CD4-positive, alpha-beta T cell treated with Interleukin-6 for 4 hours (primary cell): ENCODE measurements at places on chromosomes 4 and X.

DNA sequence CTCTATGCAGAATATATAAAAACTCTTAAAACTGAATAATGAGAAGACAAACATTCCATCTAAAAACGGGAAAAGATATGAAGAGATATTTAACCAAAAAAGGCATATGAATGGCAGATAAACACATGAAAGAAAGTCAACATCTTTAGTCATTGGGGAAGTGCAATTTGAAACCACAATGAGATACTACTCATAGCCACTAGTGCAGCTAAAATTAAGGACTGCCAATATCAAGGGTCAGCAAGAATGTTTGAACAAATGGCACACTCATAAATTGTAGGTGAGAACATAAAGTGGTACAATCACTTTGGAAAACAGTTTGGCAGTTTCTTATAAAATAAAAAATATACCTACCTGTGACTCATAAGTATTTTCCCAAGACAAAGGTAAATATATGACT lies 534.9 kb upstream of the DIPK2B start:
- DNase-seq, result no peak

DNA sequence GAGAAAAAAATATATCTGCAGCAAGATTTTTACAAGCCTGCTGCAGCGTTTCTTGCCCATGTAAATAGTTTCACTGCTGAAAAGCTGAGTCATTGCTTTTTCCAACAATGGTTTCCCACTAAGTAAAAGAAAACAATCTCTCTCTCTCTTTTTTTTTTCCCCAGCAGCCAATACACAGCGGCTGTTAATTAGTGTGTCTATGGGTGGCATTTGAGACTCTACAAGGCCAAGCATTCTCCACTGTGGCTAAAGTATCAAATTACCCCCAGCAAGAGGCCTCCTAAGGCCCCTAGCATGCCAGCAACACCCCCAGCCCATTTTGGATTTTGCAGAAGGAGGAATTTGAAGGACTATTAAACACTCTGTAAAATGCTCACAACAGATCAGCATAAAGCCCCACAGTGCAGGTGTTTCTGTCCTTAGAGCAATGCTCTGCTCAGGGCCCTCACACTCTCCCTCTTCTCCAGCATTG lies 837.4 kb downstream of the TRIML1 start:
- no peak for DNase-seq

DNA sequence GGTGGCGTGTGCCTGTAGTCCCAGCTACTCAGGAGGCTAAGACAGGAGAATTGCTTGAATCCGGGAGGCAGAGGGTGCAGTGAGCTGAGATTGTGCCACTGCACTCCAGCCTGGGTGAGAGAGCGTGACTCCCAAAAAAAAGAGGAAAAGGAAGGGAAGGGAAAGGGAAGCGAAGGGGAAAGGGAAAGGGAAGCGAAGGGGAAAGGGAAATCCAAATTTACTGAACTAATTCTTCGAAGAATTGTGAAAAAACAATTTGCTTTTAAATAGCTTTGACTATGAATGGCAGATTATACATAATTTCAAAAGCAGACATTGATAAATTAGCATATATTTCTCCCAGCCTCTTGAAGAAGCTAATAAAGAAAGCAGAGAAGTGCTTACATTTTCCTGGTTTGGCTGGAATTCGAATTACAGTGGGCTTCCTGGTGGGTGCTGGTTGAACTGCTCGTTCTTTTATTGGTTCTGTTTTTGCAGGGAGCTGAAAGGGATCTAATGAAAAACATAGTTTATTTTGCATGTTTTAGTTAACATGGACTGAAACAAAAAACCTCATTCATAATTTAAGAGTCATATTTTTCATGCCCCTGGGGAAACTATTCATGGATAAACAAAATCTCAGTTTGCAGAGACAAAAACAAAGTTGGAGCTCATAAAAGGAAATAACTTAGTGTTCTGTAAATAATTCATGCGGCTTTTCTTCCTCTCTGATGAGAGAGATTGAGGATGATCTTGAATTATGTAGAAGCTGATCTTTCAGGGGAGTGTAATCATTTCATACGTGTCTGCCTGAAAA lies 66.0 kb downstream of the RPS3A start:
- DNase-seq, result no peak

DNA sequence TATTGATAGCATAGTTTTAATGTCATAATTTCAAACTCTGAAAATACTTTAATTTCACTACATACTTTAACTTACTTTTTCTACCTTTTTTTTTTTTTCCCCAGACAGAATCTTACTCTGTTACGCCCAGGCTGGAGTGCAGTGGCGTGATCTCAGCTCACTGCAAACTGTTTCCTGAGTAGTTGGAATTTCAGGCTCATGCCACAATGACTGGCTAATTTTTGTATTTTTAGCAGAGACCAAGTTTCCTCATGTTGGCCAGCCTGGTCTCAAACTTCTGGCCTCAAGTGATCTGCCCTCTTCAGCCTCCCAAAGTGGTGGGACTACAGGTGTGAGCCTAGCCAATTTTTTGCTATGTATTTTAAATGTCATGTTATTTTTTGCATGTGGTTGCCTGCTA lies 741.6 kb downstream of the TRAM1L1 start:
- no peak for DNase-seq

DNA sequence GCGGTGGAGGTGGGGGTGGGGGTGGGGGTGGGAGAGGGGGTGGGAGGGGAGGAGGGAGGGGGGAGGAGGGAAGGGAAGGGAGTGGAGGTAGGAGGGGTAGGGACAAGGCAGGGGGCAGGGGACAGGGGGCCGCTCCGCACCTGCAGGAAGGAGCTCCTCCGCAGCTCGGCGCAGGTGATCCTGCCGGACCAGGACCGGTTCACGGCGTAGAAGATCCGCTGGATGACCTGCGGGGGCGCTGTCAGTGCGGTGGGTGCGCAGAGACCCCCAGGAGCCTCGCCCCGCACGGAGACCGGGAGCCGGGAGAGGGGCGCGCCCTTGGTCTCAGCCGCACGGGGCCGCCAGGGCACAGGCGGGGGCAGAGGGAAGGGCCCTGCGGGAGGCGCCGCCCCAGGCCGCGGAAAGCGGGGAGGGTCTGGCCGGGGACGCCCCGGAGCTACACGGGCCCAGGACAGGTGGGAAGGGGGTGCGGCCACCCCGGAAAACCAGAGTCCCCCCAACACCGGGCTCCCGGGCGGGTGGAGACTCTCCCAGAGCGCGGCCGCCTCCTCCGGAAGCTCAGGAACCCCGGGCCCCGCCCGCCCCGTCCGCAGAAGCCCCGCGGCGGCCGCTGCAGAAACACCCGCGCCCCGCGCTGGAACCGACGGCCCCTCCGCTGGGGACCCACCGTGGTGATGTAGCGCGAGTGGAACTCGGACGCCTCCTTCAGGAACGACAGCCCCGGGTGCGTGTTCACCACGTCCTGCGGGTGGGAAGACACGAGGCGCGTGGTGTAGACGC lies 27.6 kb upstream of the GTPBP6 start:
- no peak for DNase-seq

DNA sequence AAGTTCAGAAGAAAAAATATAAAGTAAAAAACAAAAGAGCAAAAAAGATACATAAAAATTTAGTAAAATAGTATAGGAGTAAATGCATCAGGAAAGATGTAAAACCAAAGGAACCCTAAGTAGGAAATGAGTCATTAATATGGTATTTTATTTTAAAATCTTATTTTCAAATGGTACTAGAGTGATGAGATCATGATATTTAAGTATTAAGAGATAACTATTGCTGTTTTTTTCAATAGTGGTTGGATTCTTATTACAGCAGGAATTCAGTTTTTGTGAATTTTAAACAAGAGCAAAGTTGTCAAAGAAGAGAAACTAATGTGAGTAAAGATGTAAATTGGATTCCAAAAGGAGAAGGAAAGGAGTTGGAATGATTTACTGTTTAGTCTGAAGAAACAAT lies 20.0 kb downstream of the EMCN start:
- no peak for DNase-seq

DNA sequence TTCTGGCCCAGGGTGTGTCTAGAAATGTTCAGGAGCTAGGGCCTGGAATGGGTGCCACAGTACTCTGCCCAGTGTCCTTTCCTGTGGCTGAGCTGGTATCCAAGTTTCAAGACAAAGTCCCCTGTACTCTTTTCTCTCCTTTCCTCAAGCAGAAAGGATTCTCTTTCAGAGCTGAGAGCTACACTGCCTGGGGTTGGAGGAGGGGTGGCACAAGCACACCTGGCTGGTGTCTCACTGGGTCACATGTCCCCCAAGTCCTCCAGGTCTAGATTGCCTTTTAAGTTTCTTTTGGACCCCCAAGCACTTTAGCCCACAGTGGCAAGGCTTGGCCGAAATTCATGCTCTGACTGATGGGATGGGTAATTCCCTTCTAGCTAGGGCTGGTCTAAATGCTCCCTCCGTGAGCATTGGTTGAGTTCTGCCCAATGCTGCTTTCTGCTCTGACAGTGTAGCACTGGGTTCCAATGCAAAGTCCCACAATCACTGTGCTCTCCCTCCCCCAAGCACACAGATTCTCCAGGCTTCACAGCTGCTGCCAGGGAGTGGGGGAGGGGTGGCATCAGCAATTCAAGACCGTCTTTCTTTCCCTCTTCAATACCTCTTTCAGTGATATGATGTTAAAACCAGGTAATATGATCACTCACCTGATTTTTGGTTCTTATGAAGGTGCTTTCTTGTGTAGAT lies 47.8 kb downstream of the BEX3 start:
- no peak for DNase-seq

DNA sequence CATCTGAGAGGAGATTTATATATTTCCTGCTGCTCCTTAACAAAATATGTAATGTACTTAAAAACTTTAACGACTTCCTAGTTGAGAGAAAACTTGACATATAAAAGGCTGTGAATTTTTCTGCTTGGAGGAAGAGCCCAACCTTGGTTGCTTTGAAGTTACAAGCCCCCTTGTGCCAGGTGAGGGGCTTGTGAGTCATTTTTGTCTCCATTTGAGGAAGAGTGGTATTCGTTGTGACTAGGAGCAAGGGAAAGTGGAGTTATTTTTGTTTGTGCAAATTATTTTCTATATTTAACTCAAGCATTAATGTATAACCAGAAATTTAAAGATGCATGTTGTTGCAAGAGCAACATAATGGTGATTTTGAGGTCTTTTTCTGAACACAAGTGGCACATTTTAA lies 99.0 kb upstream of the DDX3X start:
- no peak for DNase-seq

DNA sequence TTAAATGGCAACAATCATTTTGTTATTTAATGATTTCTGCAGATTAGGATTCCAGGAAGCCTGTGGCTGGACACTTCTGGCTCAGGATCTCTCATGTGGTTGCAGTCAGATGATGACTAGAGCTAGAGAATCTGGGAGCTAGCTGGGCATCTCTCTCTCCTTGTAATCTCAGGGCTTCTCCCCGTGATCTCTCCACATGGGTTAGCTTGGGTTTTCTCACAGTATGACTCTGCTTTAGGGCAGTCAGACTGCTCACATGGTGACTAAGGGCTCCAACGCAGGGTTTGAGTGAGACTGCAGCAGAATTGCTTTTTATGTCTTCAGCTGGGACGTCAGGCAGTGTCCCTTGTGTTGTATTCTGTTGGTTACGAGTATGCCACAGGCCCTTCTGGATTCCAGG lies 361.4 kb downstream of the CBLL2 start:
- no peak for DNase-seq

DNA sequence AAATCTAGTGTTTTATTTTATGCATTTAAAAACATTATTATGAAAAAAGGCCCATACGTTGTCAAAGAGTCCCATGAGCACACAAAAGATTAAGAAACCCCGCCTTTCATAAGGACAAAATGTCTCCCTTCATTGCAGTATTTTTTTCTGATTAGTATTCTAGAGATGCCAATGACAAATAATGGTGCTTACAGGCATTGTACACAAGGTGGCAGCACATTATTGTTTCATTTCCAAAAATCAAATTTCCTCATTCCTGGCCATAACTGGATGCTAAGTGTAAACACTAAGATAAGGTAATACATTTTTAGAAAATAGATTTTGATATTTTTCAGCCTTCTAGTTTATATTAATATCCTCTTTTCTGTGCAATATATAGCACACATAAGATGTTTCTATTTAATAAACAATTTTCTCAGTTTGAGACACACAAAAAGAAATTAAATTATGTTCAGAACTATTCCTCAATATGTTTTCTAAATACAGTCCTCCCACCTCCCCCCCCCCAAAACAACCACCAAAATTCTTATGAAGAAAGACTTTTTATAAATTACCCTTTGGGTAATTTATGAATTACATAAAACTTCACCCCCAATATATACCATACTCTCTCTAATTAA lies 47.7 kb downstream of the TIGD2 start:
- no peak for DNase-seq

DNA sequence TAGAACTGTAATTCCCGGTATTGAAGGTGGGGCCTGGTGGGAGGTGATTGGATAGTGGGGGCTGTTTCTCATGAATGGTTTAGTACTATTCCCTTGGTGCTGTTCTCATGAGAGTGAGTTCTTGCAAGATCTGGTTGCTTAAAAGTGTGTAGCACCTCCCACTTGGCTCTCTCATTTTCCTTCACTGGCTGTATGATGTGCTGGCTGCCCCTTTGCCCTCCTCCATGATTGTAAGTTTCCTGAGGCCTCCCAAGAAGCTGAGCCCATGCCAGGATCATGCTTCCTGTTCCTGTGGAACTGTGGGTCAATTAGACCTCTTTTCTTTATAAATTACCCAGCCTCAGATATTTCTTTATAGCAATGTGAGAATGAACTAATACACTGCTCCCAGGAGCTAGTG lies 8.7 kb downstream of the ANXA10 start:
- no peak for DNase-seq

DNA sequence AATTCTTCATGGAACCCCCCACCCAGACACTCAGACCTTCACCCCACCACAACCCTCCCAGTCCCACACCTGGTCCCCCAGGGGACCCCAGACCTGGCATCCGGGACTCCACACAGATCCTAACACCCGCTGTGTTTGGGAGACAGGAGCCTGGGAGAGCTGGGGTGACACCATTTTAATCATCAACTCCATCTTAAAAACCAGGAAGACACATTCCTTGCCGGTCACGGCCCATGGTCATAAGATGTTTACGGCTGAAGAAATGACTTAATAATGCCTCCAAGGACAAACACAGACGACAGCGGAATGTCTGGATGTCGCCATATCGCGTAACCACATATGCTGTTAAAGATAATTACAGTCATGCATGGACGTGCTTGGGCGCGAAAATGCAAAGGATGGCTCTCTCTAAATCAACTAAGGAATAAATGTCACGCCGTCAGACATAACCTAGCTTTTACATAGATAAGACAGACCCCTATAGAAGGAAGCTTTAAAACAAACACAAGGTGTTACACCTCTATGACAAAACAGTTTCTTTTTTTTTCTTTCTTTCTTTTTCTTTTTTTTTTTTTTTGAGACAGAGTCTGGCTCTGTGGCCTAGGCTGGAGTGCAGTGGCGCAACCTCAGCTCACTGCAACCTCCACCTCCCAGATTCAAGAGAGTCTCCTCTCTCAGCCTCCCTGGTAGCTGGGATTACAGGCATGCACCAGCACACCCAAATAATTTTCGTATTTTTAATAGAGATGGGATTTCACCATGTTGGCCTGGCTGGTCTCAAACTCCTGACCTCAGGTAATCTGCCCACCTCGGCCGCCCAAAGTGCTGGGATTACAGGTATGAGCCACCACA lies 2.1 kb upstream of the DHRSX start:
- DNase-seq, result no peak
